ELR (cell line): ENCODE measurements at places on chromosomes 12 and 14.

GRCh38 chr14:51035611-51036192, 59.2 kb downstream of the TRIM9 start:
- DNase-seq = peak; percentile 35

DNA sequence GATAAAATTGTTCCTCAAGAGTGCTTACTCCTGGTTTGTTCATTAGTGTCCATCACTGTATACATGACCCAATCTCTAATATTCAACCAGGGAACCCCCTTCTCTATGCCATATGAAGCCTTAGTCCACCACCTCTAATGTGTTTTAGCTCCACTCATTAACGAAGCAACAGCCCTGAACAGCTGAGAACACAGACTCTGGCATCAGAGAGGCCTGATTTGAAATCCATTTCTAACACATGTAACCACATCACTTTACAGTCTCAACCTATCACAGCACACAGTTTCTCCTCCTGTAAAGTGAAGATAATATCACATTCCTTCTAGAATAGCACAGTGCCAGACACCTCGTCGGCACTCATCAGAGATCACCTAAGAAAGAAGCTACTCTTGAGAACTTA, 64.3 kb downstream of the C2CD5 start:
- no peak for DNase-seq

DNA sequence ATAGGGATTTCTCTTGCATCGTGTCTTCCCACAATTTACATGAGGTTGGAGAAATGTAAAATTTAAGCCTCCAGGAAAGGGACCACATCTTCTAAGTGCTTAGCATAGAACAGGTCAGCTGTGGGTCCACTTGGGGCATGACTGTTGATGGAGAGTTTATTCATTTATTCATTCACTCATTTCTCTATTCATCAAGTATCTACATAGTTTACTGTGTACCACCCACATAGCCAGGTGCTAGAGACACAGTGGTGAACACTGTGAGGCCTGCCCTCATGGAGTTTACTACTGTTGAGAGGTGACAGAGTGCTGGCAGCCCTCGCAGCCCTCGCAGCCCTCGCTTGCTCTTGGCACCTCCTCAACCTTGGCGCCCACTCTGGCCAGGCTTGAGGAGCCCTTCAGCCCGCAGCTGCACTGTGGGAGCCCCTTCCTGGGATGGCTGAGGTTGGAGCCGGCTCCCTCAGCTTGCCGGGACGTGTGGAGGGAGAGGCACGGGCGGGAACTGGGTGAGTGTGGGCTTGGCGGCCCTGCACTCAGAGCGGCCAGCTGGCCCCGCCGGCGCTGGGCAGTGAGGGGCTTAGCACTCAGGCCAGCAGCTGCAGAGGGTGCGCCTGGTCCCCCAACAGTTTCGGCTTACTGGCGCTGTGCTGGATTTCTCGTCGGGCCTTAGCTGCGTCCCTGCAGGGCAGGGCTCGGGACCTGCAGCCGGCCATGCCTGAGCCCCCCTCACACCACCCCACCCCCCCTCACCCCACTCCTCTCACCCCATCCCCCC, 1.7 kb upstream of the JPH4 start:
- DNase-seq = no peak

- DNase-seq = no peak
These were observed 7.6 kb downstream of the SLC7A8 start for GRCh38 chr14:23175823-23176222.

- peak; percentile 15 for DNase-seq
These were observed 40.2 kb downstream of the HEATR5A start for GRCh38 chr14:31380106-31380505.

- no peak for DNase-seq
These were observed 40.6 kb downstream of the PACS2 start for GRCh38 chr14:105355049-105355575.

DNA sequence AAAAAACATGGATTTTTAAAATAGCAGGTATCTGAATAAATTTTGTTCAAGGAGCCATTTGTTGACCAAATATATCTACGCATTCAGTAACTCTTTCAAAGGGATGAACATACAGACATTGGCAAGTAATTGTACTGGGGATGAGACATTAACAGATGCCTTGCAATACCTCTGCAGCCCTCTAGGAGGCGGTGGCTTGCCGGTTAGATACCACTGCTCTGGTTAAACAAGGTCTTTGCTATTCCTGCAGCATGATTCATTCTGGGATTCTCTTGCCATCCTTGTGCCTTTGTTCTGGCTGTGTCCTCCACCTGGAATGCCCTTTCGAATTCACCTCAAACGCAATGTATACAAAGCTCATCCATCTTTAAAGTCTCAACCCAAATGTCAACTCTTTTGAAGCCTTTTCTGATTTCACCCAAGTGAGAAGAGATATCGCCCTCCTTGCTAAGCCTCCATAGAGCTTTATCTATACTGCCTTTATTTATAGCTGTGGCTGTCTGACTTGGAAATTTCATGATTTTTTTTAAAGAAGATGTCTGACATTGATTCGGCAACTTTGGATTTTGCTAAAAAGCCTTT, 131.0 kb upstream of the SRRM4 start:
- DNase-seq = peak; percentile 8
